ENCODE measurements at places on chromosomes 1 and 21.

DNA sequence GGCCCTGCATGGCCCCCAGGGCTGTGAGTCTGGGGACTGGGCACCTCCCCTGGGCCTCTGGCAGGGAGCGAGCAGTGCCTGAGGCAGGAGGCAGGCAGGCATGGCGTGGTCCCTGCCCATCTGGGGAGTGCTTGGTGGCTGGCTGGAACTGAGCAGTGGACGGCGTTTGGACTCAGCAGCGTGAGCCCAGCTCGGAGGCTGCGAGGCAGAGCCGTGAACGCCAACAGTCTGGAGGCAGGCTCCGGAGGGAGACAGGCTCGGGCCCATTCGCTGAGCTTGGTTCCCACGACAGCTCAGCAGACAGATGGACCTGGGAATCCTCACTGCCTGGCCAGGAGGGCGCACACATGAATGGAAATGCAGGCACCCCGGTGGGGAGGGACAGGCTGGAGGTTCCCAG lies 160.7 kb upstream of the POU3F1 start:
- DNase-seq, result no peak

DNA sequence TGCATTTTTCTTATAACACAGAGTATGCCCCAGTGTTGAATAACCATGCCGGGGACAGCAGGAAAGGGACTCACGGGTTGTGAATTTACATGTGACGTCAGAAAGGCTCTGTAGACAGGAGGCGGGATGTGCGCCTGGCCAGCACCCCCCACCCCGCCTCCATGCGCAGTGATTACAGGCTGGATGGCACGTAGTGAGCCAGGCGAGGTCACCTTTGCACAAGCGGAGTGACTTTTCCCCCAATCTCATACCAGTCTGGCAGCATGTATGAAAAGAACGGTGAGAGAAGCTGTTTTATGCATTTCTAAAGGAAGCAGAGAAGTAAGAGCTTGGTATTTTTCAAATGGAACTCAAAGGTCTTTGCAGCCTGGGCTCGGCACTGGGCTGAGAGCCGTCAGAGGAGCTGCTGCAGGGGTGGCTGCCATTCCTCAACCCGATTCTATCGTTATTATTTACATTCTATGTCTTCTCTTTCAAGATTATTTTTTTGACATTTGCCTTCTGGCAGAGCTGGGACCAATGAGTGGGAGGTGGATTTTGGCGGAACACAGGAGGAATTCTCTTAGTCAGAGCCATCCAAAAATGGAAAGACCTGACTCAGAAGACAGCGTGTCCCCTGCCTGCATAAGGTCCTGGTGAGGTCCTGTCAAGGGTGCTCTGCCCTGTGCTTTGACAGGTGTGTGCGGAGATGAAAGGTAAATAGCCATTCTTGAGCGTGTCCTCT lies 115.6 kb upstream of the SLC45A1 start:
- no peak for DNase-seq

GRCh38 chr1:156740237-156740740 lies 599 bp downstream of the MRPL24 start:
- DNase-seq, result no peak

DNA sequence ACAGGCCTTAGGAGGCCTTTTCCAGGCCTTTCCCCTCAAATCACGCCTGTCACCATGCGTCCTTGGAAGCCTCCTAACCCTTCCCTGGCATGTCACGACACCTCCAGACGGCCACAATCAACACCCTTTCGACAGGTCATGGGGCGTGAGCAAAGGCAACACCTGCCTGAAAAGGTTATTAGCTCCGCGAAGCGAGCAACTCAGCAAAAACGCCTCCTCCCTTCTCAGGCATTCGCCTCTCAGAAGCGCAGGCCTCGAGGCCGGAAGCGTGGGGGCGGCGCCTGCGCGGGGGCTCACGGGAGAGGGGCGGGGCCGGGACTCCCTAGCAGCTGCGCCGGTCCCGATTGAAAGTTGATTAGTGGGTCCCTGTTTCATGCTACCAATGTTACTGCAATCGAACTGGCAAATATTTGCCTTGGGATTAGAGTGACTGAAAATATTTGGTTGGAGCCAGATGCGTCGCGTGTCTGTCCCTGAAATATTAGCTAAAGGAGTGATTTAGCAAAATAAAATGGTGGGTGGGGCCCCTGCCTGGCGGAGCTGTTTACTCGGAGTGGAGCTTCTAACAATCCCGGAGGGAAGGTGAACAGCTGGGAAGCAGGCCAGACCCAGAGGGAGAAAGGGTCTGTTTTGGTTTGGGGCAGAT lies 44.9 kb downstream of the GFI1 start:
- DNase-seq, result no peak

All from left forelimb (tissue), 1 donor.